ENCODE measurements at places on chromosomes 1 and 21.

- DNase-seq, result peak; percentile 52
Measured at GRCh38 chr1:165114022-165114888, 242.3 kb downstream of the LMX1A start.

DNA sequence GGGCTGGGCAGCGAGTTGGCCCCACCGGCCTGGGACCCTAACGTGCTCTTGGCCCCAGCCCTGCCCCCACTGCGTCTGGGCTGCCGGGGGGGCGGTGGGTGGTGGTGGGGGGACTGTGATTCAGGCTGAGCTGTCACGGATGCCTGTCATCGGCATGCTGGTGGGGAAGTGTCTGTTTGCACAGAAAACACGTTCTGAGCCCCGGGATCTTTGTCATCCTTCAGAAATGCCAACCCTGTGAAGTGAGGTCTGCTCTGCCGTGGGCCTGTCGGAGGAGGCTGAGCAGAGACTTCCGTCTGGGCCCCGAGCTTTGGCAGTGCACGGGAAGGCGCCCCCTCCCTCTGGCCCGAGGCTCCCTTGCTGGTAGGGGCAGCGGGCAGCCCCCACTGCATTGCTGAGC lies 24.3 kb upstream of the PLCH2 start:
- peak; percentile 99 for DNase-seq

GRCh38 chr1:232186931-232187330 lies 443.0 kb downstream of the SIPA1L2 start:
- DNase-seq, result peak; percentile 88

DNA sequence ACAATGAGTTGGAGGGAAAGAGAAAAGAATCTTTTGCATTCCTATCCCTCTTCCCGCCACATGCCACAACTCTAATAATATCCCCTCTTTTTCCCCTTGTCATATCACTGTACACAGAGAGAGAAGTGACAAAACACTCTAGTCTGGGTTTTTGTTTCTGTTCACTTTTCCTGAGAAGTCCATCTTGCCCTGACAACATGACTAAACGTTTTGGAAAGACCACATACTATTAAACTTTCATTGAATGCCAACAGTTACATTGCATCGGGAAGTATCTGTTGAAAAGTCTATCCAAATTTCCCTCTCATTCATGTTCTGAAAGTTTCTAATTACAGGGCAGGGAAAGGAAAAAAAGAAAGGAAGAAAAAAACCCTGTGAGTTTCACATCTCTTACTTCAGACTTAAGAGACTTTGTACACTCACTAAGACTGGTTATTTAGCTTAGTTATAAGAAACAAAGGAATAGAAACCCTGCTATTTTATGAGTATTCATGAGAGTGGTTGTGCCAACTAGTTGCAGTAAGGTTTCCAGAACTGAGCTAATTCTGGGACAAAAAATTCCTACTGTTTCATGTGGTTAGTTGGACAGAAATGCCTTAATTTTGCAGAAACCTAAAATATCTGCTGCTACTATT lies 16.9 kb downstream of the PLA2G4A start:
- no peak for DNase-seq

DNA sequence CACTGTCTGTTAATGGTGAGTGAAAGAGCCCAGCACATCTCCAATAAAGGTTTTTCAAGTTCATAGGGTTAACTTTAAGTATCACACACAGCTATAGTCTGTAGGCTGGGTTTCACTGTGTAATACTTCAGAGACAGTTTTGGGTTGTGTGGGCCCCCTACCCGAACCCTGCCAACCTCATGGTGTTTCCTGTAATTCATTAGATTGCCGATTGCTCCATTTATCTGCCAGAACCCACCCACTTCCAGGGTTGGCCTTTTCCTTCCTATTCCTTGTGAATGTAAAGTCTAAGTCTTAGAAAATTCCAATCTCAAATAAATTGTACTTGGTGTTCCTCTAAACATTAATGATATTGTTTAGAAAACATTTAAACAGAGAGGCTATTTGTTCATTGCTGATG lies 43.6 kb downstream of the CTTNBP2NL start:
- no peak for DNase-seq

DNA sequence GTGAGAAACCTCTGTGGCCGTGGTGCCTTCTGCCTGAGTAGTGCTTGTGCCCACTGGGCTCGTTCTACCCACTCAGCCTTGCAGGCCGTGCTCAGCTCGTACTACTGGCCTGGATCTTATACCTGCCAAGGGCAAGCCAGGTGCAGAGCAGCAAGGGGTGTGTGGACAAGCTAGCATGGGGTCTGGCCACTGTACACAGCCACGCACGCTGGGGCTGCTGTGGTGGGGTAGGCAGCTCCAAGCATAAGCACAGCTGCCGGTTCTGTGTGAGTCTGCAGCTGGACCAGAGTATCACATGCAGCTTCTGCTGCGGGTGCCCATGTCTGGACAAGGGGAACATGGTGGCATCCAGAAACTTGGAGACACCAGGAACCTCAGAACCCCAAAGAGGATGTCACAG lies 16.4 kb downstream of the FAM20B start:
- DNase-seq, result no peak

- DNase-seq, result no peak
Measured at GRCh38 chr1:234696148-234696576, 86.2 kb upstream of the IRF2BP2 start.
